Sigmoid colon (tissue), 7 donors: ENCODE measurements at places on chromosomes 2 and 18. TPM values are rescaled to one million over a fixed set of nuclear protein-coding genes. Genes with fewer than 3 reads are reported as not detected.

GRCh38 chr2:27351802-27352598 lies 4.6 kb downstream of the GTF3C2 start:
- no peak for DNase-seq

DNA sequence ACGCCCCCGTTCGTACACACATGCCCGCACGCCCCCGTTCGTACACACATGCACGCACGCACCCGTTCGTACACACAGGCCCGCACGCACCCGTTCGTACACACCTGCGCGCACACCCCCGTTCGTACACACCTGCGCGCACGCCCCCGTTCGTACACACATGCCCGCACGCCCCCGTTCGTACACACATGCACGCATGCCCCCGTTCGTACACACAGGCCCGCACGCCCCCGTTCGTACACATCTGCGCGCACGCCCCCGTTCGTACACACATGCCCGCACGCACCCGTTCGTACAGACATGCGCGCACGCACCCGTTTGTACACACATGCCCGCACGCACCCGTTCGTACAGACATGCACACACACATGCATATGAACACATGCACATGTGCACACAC lies 45.7 kb downstream of the SPP2 start:
- DNase-seq: no peak

GRCh38 chr2:234517971-234518370 lies 21.1 kb upstream of the ARL4C start:
- no peak for DNase-seq

GRCh38 chr2:20093263-20094141 lies 42.1 kb upstream of the LAPTM4A start:
- DNase-seq: peak; percentile 80

DNA sequence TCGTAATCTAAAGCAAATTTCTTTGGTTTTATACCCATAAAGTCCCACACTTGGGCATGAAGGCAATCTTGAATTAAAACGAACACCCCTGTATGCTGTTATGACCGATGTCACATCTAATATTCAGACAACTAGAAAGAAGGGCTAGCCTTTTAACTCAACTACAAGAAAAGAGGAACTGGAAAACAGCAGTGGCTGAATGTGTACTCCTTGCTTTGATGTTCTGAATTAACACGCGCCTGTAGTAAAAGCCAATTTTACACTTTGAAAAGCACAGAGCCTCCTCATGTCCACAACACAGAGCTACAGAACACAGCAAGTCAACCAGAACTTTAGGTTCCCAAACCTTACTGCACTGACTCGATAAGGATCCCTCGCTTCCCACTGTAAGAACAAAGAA lies 147.6 kb downstream of the HDAC4 start:
- DNase-seq: no peak

- DNase-seq: no peak
These were observed 102.8 kb upstream of the LRRTM1 start for GRCh38 chr2:80407377-80407776.

GRCh38 chr2:210227290-210228088 lies 2.2 kb upstream of the ACADL start:
- DNase-seq: no peak

DNA sequence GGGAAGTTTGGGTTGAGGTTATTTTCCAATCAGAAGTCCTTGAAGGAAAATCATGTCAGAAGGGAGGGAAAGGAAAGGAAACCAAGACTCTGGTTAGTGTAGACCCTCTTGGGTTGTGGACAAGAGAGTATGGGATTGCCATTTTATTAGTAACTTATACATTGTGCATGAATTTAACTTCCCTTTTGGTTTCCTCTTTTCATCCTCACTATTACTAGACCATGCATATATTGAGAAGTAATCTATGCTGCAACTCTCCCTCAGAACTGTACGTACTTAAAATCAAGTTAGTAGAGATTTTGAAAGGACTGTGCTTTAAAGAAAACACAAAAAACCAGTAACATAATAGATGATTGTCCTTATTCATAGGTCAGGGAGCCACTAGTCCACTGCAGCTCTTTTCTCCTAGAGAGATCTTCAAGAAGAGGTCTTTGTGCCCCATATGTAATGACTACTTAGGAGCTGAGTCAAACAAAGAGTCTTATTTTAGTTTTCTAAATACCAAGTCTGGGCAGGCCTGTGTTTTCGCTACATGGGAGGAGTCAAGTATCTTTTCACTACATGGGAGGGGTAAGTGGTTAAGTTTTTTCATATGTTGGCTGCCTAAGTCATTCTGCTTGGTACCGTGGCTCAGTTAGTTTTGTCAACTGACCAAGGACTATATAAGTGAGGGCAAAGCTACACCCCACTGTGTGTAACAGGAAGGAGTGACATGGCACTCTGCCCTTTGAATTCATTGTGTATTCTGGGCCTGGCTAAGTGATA lies 25.2 kb upstream of the FAM117B start:
- DNase-seq: no peak

- no peak for DNase-seq
These were observed 48.9 kb upstream of the EMILIN2 start for GRCh38 chr18:2797951-2798350.

DNA sequence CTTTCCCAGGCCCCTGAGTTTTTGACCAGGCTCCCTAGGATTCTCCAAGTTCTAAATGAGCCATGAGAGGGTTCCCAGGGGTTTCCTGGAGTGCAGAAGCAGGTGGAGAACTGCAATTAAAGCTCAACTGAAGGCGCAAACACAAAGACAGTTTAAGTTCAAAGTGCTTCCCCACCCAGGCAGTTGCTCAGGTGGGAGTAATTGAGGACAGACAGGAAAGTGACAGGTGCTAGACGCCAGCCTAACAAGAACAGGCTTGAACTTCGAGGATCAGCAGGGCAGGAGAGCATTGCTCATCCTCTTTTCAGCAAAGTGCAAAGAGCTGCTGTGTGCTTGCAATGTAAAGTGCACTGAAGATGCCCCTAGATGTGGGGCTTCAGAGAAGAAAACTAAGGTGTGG lies 77.2 kb upstream of the ST8SIA3 start:
- DNase-seq: no peak

DNA sequence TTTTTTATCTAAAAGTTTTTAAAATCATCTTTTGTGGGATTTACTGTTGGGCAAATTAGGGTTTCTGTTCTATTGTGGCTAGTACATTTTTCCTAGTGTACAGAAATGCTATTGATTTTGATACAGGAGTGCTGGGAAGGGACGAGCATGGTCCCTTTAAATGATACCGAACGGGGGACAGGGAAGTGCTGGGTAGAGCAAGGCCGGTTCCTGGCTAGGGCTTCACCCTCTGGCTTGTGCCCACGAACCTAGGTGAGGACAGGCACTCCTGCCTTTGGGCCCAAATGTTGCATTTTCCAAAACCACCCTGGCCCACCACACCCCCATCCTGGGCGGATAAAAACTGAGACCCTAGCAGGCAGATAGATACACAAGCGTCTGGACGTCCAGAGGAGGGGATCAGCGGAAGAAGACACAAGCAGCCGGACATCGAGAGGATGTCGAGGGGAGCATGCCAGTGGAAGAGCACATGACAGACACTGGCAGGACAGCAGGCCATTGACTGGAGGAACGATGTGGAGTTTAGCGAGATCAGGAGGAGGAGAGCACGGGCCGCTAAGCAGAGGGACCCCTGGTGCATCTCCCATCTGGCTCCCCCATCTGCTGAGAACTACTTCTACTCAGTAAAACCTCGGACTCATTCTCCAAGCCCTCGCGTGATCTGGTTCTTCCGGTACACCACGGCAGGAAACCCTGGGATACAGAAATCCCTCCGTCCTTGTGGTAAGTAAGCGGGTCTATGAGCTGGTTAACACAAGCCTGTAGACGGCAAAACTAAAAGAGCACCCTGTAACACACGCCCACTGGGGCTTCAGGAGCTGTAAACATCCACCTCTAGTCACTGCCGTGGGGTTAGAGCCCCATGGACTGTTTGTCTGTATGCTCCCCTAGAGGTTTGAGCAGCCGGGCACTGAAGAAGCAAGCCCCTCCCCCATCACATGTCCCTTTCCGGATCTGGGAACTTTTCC lies 13.5 kb upstream of the CALCRL start:
- no peak for DNase-seq

- no peak for DNase-seq
These were observed 22.0 kb downstream of the FHL2 start for GRCh38 chr2:105376789-105377240.

DNA sequence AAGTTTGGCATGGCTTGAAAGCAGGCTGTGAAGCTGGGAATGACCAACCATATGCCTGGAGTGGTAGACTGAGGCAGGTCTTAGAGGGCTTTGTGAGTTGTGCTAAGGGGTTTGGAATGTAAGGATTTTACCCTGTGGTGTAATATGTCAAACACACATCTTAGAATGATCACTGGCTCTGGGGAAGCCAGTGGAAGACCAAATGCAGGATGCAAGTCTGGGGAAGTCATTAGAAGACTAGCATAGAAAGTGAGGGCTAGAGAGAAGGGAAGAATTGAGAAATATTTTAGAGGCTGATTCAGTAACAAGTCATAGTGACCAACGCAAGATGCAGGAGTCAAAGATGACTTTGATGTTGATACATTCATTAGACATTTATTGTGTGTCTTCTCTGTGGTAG lies 3.5 kb upstream of the FHOD3 start:
- no peak for DNase-seq

DNA sequence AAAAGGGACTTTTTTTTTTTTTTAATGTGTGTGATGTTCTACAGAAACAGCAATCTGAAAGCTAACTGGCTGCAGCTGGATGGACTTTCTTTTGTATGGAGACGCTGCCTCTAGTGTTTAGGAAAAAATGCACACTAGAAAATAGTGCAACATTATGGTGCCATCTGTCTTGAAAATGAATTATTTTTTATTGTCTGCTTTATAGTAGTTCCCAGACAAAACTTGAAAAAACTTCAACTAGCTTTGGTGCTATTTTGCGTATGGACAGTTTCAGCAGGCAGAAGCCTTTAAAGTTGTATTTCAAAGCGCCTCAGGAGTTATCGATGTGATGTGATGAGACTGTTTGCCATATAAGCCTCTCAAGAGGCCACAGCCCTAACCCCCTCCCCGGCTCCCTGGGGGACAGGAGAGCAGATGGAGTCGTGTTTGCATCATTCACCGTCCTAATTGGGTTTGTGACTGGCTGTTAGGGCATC lies 86.9 kb downstream of the LTBP1 start:
- DNase-seq: no peak

DNA sequence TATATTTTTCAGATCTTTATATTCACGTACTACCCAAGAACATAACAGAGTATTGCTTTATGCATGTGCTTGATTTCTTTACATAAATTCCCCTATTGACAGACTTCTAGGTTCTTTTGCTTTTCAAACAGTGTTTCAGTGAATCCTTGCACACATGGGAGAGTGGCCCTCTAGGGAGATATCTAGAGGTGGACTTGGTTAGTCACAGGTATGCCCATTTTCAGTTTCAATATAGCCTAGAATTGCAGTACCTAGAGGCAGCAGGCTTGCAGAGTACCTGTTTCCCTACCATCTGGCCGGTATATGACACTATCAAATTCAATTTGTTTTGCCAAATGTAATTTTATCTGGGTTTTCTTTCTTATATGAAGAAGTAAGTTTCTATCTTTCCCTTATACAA lies 36.8 kb downstream of the EML6 start:
- DNase-seq: no peak

GRCh38 chr2:217371781-217372213 lies 511.9 kb upstream of the TNP1 start:
- no peak for DNase-seq

UGT1A7 gene
- total RNA-seq: not detected

CRYGD gene
- not detected for total RNA-seq

NEB gene
- total RNA-seq: 0.68 TPM

CD28 gene
- total RNA-seq: 0.28 TPM

REEP1 gene
- 61.7 TPM for total RNA-seq

DES gene
- total RNA-seq: 7,366 TPM

DPP10 gene
- total RNA-seq: 3.5 TPM

IL1RN gene
- 0.55 TPM for total RNA-seq
